Thymus (tissue), 14 donors: ENCODE measurements at places on chromosomes 12 and 14. TPM values are rescaled to one million over a fixed set of nuclear protein-coding genes. Genes with fewer than 3 reads are reported as not detected.

The BRMS1L gene
- polyA plus RNA-seq = 7.4 TPM

The LPAR5 gene
- 3.2 TPM for polyA plus RNA-seq

The RNASE8 gene
- polyA plus RNA-seq = not detected

The PNP gene
- 29.8 TPM for polyA plus RNA-seq
